ENCODE measurements at places on chromosomes 5 and 9. TPM values are rescaled to one million over a fixed set of nuclear protein-coding genes. Genes with fewer than 3 reads are reported as not detected.

Gene CARD6
- total RNA-seq, result 5.7 TPM

Gene LECT2
- not detected for total RNA-seq

Gene TMEM215
- not detected for total RNA-seq

Gene TRIM36
- total RNA-seq, result 3.6 TPM

Gene FPGS
- 76.4 TPM for total RNA-seq

Gene C5orf22
- 30.3 TPM for total RNA-seq

Gene FOXD4L5
- total RNA-seq, result 0.07 TPM

Gene GHR
- total RNA-seq, result 0.57 TPM

Gene QRFP
- total RNA-seq, result not detected

Gene IL9
- not detected for total RNA-seq

DNA sequence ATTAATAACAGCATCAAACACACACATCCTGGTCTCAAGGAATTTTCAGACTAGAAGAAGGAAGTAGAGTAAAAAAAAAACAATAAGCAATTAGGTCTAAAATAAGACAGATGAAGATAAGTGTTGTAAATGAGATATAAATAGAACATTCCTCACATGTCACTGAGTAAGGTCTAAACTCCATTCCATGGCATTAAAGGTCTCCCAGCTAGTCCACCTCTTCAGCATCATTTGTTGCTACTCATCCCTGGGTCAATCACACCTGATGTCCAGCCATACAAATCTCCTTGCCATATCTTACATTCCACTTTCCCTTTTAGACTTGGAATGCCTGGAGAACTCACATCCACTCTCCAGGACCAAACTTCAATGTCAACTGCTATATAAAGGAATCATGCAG, 214.1 kb upstream of the KLF4 start:
- DNase-seq, result no peak

DNA sequence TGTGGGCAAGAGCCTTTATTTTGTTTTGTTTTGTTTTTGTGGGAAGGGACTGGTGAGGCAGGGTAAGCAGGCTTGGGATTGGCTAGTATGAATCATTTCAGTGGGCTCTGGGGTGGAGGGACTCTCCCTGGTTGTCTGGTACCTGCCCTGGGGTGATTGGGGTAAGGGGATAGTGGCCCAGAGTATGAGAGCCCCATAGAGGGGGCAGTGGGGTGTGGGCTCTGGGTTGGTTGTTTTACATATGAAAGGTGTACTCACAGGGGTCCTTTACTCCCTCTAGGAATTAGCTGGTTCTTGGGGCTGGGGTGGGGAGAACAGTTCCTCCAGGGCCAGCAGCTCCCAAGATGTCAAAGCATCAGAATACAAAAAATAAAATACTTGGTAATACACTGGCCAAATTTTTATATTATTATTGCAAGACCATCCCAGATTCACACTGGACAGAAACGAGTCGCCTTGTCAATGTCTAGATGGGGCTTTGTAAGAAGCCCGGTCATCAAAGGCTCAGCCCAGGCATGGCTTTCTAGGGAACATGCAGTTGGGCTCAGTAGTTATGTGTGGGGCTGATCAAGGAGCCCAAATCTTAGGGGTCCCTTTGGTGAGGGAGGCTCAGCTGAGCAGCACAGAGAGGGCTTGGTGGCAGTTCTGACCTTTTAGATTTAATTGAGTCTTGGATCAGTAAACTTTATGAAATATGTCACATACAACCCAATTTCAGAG, 190.5 kb downstream of the NXNL2 start:
- DNase-seq, result no peak

DNA sequence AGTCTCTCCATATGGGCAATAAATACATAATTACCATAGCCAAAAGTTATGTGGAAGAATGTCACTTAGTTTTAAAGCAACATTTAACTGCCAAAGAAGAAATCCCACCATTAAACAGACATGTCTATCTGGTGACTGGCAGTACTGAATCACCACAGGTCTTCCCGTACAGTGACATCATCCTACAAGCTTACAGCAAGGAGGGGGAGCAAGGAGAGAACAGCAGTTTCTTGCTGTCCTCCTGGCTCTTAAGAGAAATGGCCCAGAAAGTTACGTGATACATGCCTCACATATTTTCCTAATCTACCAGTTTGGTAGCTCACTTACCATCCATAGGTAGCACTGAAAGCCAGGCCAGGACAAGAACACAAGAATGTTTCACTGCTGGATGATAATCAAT, 671.0 kb downstream of the DMRTA1 start:
- DNase-seq, result peak; percentile 85

DNA sequence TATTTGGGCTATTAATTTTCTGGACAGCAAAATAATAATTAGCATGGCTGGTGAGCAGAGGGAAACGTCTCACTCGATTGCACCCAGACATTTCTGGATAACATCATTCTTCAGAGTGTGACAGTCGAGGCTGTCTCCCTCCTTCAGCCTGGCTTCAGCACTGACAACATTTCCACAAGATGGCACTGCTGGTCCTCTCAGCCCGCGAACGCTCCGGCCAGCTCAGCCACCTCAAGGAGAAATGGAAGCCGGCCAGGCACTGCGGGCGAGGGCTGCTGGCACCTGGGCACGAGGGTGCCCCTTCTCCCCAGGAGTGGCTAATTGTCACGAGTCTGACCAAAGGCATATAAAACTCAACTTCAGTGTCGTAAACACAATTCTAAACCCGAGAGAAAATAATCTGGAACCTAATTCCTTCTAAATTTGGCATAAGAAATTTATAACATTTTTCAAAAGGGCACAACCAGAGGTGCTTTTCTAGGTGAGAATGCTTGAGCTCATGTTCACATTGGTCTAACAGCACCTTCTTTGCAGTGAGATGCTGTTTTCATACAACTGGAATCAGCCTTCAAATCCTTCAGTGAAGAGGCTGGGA, 65.9 kb downstream of the DAP start:
- peak; percentile 89 for DNase-seq

DNA sequence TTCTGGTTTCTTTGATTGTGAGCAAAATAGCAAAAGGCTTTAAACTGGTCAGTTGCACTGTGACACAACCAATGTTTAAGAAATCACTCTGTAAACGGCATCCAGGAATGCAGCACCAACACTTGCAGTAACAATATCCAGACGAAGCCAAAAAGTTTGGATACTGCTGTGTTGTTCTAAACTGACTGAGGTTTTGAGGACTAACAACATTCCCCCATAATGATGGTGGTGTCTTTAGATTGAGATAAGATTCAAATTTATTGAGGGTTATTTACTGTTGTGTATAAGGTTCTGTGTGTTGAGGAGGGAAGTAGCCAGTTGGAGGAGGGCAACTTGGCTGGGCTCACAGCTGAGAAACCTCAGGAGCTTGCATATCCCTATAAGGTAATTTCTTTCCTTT, 353.6 kb downstream of the BNC2 start:
- DNase-seq, result peak; percentile 62

DNA sequence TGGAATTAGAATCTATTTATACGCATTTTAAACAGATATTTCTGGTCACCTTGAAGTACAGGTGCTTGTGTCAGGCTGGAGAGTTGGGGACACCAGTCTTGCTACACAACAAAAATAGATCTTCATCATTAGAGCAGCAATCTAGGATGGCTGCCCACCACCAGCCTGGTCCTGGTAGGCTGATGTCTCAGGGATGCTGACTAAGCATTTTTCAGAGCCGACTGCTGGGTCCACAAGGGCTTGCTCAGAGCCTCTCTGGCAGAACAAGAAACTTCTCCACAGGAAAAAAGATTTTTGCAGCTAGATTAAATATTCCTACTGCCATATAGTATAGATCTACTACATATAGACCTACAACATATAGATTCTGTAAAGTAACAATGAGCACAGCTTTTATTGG, 12.0 kb upstream of the FAM81B start:
- DNase-seq, result no peak

- no peak for DNase-seq
Measured at GRCh38 chr5:39476843-39477220, 52.1 kb upstream of the DAB2 start.

DNA sequence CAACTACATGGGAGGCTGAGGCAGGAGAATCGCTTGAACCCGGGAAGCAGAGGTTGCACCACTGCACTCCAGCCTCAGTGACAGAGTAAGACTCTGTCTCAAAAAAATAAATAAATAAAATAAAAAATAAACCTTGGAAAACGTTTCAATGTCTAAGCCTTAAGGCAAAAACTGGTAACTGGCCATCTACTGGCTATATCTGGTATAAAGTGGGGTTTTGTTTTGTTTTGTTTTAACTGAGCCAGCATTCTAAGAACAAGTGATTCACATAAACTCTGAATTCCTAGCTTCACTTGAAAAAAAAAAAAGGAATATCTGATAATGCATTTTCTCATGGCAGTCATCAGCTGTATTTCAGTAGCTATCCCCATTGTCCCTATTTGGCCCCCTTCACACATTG, 126.1 kb upstream of the EFNA5 start:
- DNase-seq, result no peak

- peak; percentile 94 for DNase-seq
Measured at GRCh38 chr5:73311291-73312110, 137.1 kb downstream of the FOXD1 start.

DNA sequence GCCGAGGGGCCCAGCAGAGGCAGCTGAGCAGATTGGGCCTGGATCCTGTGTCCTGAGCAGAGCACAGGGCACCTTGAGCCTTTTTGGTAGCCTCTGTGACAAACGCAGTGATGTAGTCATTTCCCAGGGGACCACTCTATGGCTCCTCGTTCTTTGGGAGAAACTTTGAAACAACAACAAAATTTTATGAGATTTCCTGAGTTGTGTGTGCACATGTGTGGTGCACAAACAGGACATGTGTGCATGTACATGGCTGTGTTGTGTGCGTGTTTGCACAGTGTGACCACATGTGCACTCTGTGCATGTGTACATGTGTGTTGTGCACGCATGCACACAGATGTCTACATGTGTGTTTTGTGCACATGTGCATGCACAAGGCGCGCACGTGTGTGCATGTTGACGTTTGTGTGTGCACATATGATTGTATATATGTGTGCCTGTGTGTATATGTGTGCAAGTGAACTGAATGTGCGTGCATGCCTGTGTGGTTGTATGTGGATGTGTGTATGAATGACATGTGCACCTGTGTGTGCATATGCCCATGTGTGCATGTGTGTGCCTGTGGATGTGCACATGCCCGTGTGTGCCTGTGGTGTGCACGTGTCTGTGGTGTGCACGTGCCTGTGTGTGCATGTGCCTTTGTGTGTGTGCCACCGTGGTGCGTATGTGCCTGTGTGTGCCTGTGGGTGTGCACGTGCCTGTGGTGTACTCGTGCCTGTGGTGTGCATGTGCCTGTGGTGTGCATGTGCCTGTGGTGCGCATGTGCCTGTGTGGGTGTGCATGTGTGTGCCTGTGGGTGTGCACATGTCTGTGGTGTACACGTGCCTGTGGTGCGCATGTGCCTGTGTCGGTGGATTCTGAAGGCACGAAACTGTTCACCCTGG, 221.6 kb downstream of the CACNA1B start:
- no peak for DNase-seq

DNA sequence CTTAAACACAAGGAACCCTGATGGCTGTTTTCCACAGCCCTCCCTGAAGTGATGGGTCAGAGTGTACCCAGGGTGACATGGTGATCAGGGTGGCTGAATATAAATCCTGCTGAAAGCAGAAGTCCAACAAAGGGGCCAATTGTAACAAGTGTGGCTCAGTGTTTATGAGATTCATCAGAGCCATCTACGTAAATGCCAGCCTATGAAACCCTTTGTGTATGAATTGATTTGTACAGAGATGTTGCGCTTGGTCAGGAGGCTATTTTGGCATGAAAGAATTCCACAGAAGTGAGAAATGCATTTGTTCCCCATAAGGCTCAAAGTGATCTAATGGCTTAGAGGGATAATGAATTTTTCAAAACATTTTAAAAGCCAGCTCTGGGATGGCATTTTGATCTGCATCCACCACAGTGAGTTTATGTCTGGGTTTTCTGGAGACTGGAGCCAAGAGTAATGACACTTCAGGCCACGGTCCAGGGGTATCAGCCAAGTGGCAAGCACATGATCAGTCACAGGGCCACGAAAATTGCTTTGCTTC, 12.4 kb downstream of the PRUNE2 start:
- no peak for DNase-seq

- no peak for DNase-seq
Measured at GRCh38 chr5:74501674-74502478, 138.7 kb downstream of the ENC1 start.

GRCh38 chr9:68804911-68805889, 100.2 kb downstream of the PIP5K1B start:
- DNase-seq, result no peak

DNA sequence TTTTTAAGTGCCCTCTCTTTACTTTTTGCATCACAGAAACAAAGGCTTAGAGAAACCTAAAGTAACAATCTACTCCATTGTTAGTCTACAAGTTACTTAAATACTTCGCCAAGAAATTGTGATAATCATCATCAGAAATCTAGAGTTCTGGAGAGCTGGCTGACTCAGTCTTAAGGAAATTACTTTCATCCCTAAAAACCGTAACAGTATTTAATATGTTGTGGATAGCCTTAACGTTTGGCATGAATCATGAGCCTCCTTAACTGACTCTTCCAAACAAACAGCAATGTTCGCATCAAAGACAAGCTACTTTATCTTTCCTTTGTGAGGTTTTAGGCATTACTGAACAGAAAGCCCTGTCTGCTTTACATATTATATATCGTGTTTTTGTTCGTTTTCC, 128.7 kb downstream of the NIPBL start:
- DNase-seq, result peak; percentile 73

DNA sequence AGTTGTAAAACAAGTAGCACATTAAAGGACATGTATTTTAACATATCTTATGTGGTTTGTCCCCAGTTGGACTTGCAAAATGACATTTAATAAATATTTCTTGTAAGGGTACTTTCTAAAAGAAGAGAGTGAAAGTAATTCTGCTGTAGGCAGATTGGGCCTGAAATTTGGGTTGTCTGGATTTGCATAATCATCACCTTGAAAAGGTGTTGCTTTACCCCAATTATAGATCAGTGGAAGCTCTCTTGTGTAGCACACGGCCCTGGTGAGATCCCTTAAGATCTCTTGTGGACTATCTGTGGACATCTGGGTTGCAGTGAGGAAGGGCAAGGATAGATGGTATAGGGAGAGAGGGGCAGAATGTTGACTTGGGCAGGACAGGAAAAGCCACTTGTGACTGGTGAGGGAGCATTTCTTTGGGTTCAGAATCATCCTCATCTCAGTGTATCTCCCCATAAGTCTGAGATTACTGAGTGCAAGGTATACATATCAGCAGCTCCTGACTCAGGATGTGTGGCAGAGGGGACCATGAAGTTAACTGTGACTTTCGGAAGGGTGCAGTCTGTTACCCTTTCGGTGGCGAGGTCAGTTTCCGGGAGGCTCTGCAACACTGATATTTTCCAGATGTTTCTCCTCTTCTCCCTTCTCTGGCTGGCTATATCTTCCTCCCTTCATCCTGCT, 2.0 kb upstream of the TNFAIP8 start:
- DNase-seq, result no peak

- peak; percentile 39 for DNase-seq
Measured at GRCh38 chr9:35681341-35682002, 7.7 kb downstream of the CA9 start.

GRCh38 chr9:69549310-69550202, 122.6 kb downstream of the APBA1 start:
- peak; percentile 40 for DNase-seq

DNA sequence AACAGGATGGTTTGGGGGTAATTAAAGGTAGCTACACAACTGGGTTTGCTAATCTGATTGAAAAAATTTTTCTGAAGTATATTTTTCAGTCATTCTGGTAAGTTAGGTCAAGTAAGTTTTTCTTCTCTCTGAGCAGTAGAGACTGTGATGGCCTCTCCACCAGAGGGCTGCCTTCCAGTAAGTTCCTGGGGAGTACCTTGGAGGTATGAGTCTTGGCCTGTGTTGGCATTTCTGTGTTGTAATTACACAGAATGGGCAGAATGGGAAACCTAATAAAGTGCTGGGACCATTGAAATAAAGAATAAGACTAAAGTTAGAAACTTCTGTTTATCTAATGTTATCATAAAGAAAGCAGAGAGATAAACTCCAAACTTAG, 430.8 kb downstream of the ARHGEF28 start:
- DNase-seq, result peak; percentile 55
